ENCODE measurements at places on chromosomes 2 and 18.

DNA sequence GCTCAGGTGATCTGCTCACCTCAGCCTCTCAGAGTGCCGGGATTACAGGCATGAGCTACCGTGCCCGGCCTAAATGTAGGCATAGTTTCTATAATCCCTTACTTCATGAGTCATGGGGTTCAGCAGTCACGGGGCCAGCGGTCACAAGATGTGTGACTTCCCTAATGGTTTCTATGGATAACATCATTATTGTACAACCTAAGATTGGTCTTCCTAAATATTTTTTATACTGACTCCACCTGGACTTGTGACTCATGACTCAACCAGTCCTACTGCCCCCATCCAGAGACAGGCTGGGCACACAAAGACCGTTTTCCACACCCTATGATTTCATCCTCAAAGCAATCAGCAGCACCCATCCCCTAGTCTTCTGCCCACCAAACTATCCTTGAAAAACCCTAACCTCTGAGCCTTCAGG, 15.9 kb downstream of the FAM210A start:
- no peak for DNase-seq

DNA sequence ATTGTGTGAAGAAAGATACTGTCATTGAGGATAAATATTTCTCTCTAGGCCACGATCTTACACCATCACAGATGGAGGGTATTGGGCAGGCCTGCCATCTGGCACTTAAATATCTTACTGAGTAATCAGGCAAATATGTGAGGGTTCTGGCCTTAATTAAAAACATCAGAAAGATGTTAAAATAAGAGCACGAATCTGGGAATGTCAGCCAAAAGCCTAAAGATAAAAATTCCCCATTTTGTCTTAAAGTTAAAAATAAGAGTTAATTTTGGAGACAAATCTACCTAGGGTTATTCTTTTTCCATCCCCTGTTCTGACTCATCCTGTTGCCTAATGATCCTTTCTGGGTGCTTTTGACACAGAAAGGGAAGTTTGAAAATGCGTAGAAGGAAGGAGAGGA, 121.0 kb downstream of the SUCLG1 start:
- no peak for DNase-seq

GRCh38 chr2:54572262-54572635, 116.1 kb downstream of the SPTBN1 start:
- DNase-seq = no peak

- peak; percentile 11 for DNase-seq
Observed at GRCh38 chr2:27191070-27191829, 20.6 kb upstream of the ATRAID start.

DNA sequence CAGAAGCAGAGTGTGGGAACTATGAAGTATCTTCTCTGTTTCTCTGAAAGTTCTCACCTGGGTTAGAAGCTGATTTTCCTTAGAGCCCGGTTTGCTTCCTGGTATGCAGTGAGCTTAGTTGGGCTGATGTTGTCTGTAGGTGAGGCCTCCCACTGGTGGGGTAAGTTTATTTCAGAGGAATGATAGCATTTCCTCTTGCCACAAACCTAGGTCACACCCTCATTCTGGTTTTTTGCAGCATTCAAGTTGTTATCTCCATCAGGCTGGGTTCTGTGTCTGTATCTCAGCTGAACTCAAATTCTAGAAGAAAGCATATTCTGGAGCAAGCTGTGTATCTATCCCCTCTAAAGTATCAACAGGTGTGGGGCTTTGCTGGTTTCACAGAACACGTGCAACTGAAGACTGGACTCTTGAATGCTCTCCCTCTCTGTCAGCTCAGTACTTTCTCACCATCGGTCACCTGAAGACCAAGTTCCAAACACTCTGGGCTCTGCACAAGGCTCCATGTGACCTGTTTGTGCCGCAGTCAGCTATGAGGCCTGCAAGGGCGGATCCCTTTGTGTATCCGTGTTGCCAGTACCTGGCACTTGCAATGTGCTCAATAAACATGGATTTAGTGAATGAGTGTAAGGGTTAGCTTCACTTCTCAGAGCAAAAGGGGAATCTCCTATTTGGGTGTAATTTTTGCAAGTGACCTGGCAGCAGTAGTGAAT, 49.5 kb upstream of the MBOAT2 start:
- DNase-seq = no peak

DNA sequence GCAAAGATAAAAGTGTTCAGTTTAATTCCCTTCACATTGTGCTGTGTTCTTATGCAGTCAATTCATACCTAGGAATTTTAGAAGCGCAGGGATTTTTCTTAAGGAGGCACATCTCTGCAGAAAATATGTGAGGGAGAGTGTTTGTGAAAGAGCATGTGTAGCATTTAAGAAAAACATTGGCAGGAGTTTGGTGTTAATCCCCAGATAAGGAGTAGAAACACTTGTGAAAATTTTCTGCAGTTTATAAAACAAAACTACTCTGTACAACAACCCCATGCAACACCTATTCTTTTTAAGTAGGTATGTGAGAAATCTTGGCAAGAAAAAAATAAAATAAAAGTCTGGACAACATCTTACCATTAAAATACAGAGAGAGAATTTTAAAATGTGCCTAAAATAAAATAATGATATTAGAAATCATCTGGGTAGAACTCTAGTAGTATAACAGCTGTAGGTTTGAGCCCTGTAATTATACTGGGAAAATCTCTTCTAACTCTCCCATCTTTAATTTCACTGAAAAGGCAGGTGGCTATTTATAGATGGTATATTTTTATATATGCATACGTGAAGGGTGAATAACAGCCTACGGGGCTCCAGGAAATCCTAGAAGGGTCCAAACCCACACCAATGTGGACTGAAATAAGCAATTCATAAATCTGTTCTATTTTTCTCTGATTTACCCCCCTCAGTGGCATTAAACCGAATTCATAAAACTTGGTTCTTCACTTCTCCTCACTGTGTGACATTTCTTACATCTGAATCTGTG, 6.6 kb downstream of the FZD7 start:
- DNase-seq = no peak

DNA sequence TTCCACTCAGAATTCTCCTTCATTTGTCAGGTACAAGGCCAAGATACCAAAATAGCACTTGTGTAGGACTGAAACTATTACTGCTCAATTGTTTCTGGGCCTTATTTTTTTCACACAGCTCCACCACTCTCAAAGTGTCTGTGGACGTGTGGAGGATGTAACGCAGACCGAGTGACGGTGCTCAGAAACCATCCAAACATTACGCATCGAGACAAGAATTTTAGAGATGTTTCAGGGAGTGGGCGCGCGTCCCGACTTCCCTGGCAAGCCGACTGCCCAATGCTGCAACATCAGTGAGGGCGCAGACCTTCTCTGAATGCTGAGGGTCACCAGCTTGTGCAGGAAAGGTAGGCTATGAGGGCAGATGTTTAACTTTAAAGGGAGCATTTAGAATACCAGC, 108.4 kb downstream of the GATA6 start:
- DNase-seq = no peak

DNA sequence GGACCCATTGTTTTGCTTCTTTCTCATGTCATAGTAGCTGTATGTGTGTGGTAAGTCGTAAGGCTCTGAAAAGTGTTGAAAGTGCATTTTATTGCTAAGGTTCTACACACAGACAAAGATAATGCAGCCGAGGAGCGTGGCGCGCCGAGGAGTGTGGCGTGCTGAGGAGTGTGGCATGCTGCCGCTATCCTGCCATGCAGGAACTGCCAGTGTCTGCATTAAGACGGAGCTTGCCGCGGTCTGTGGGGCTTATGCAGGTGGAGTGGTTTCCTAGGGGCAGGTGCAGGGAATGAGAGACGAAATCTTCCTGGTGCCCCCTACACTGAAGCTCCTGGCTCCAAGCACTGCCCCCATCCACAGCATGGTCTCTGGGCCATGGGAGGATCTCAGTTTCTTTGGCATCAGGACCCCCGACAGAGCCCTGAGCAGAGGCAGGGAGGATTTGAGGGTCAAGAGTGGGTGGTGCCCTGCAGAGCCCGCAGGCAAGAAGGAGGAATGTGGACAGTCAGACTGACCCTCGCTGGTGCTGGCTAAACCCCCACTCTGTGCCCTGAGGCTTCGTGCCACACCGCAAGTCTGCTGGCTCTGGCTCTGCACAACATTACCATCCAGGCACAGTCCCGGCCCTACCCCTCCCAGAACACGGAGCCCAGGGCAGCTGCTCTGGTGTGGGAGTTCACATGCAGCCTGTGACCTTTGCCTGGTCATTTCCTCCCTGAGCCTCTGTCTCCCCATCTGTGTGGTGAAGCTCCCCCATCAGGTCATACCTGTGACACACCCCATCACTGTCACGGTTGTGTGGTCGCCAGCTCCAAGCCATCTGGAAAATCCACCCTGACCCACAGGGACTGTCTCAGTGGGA, 3.2 kb downstream of the SNED1 start:
- DNase-seq = no peak

DNA sequence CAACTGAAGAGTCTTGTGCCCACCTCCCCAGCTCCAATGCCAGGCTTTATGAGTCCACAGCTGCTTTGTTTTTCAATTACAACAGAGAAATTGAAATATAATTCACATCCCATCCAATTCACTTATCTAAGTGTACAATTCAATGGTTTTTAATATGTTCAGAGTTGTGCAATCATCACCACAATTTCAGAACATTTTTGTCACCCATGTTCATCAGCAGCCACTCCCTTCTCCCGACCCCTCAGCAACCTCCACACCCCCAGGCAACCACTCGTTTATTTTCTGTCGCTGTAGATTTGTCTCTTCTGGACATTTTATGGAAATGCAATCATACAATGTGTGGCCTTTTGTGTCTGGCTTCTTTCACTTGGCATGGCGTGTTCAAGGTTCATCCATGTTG, 23.3 kb downstream of the INHBB start:
- no peak for DNase-seq

GRCh38 chr2:18380321-18380720, 180.1 kb downstream of the RDH14 start:
- no peak for DNase-seq

DNA sequence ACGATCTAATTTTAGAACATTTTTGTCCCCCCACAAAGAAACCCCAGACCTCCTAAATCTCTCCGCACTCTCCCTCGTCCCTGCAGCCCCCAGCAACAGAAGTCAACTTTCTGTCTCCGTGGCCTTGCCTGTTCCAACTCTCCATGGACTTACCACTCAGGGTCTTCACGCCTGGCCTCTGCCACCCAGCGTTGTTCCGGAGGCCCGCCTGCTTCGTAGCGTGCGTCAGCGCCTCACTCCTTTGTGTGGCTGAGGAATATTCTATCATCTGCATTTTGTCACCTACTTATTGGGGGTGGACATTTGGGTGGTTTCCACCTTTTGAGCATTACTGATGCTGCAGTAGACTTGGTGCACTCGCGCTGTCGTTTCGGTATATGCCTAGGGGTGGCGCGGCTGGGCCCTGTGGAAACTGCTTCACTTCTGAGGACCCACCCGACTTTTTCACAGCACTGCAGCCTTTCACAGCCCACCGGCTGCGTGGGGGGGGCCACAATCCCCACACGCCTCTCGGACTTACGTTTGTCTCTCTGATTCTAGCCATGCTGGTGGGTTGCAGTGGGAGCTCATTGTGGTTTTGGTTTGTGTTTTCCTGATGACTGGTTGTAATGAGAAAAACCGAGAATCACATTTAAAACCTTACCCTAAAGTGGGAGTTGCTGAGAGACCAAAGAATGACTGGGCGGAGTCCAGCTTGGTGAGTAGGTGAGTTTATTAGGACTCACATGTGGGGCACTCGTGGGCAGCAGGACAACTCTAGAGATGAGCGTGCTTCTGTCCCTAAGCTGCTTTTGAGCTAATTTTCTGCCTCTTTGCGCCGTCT, 1.4 kb upstream of the HSBP1L1 start:
- DNase-seq = no peak

GRCh38 chr2:172806996-172807395, 71.4 kb downstream of the RAPGEF4 start:
- DNase-seq = no peak

DNA sequence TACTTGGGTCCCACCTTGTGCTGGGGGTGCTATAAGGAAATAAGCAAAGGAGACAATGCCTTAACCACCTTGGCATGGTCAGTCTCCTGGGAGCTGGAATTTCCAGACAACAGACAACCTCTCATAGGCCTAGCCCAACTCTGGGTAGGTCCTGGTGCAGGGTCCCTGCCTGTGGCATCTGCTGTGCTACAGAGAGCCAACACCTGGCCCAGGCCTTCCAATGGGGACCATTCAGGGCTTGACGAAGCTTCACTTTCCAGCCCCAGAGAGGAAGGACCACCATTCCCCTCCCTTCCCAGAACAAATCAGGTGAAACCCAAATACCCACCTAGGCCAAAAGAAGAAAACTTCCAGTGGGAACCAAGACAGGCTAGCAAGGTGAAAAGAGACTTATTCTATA, 82.8 kb downstream of the SMAD7 start:
- no peak for DNase-seq

GRCh38 chr2:7752291-7752690, 835.1 kb downstream of the RNF144A start:
- no peak for DNase-seq

DNA sequence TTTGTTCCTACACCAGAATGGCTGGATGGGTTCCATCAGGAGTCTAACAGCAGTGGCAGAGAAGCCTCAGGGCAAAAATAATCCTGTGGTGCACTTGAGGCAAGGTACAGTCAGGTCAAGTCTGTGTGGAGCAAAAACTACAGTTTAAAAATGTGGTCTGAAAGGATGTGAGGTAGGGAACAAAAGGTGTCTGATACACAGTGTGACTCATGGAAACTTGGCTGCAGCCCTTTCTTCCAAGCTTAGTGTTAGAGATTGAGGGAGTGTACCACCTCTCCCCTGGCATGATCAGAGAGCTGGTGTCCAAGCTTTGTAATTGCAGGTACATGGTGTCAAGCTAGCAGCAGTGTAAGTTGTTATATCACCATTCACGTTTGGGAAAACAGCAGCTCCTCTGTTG, 8.9 kb downstream of the ANKAR start:
- DNase-seq = no peak

DNA sequence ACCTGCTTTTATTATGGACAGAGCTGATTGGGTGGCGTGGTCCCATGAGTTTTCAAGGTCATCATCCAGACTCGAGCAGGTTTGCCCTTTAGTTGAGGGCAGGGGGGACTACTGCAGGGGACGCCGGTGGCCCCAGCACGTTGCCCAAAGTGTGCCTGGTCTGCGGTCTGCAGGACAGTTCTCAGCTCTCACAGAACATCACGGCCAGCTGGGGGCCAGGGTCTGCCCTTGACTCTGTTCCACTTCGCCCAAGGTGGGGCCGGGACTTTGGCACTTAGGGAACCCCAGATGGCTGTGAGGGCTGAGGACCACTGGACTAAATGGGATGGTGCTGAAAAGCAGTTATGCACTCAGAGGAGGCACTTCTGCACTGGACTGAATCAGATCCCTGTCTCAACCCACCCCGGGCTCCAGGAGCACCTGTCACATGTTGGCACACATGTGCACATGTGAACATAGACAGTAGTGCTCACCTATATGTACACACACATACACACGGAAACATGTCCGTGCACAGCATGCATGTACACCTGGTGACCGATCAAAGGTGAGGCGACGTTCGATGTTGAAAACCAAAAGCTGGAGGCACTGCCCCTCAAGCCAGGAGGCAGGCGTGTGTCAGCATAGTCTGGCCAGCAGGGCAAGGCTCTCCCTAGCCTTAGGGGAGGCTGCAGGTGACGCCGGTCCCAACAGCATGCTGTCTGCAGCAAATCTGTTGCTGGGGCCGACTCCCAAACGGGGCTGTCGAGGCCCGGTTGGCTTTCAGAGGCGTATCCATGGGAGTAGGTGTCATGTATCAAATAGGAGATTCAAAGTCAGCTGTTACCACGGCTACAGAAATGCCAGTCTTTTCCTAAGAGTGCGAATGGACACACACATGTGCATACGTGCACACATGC, 10.2 kb downstream of the ANO7 start:
- no peak for DNase-seq

- DNase-seq = no peak
Observed at GRCh38 chr2:217282531-217282930, 422.7 kb upstream of the TNP1 start.

- DNase-seq = no peak
Observed at GRCh38 chr2:216714376-216714775, 19.0 kb upstream of the IGFBP5 start.
